ENCODE measurements at places on chromosomes 1 and 21.
A peak's percentile ranks its signal among the peaks of the same experiment; 100 is the strongest.

GRCh38 chr1:240217403-240217802, 125.7 kb downstream of the FMN2 start:
- no peak for DNase-seq

- no peak for DNase-seq
These were observed 55.3 kb upstream of the TTC34 start for GRCh38 chr1:2856676-2857375.

- no peak for DNase-seq
These were observed 543.0 kb upstream of the DAB1 start for GRCh38 chr1:57966751-57967406.

DNA sequence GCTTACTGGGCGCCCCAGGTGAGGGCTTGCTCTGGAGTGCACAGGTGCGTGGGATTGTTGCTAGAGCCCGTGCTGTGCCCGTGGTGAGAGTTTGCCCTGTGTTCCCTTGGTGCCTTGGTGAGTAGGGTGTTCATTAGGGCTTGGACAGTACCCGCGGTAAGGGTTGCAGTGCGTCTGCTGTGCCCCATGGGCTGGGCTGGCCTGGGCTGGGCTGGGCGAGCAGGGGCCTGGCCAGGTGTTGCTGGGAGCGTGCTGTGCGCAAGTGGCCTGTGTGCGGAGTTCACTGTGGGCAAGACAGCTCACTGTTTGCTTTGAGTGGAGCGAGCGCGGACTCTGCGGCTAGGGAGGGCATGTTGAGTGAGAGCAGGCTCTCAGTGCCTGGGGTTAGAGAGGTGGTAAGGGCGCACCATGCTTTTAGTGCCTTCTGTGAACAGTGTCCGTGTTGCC, 725 bp downstream of the CR1L start:
- DNase-seq, result no peak

GRCh38 chr1:9449110-9449627, 90.1 kb upstream of the SLC25A33 start:
- no peak for DNase-seq

GRCh38 chr21:41726970-41727783, 39.7 kb downstream of the RIPK4 start:
- DNase-seq, result no peak

GRCh38 chr1:33143176-33143575, 38.7 kb downstream of the TRIM62 start:
- DNase-seq, result no peak

GRCh38 chr1:94804442-94804837, 15.7 kb upstream of the SLC44A3 start:
- no peak for DNase-seq

DNA sequence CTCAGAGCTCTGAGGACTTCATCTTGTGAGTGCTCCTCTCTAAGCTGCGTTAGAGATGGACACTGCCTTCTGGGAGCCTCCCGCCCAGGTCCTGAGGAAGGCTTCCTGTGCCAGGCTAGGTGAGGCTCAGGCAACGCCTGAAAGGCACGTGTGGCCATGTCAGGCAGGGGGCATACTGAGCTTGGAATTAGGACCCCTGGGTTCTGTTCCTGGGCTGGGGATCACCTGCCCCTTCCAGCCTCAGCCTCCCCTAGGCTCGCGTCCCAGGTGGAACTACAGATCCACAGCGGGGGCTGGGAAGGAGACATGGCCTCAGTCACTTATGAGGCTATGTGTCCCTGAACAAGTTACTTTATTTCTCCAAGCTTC, 10.0 kb upstream of the ASCL5 start:
- no peak for DNase-seq

GRCh38 chr1:31476891-31477846, 64.2 kb downstream of the SERINC2 start:
- DNase-seq, result peak; percentile 65

DNA sequence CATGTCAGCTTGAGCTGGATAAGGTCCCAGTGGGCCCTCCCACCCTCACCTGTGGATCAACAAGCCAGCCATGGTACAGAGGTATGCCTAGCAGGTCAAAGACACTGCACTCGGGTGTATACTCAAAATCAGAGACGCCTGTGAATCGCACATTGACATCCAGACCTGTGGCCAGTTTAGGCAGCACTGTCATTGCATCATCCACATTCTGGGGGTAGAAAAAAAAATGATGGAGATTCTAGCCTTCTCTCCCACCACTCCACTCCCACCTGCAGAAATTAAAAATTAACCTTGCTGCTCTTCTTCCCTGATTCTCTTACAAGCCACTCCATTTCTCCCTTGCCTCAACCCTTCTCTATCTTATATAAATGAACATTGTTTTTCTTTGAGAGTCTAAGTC, 6.3 kb downstream of the MINDY1 start:
- DNase-seq, result no peak

DNA sequence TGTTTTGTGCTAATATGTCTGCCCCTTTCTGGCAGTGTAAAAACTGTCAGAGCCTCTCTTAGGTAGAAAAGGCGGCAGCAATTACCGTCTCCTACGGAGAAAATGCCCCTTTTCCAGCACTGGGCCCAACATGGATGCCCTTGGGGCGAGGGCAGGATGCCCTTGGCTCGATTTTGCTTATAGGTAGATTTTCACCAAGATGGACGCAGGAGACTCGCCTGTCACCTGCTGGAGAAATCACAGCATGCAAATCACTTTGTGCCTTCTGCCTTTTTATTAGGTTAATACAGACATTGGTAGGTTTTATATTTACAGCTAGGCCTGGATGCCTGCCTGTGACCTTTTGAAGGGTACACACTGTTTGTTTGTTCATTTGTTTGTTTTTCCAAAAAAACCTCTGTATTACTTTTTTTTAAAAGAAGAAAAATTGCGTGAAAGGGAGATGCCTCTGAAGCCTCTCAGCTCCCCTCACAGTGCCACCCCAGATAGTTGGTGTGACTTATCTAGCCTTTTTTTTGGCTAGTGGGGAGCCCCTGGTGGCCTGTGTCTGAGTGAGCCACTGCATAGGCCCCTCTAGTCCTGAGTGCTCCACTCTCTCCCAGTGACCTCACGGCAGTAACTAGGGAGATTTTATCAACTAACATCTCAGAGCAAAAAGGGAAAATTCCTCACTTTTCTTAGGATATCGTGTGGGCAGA, 2.5 kb downstream of the ATP1B1 start:
- DNase-seq, result peak; percentile 28

DNA sequence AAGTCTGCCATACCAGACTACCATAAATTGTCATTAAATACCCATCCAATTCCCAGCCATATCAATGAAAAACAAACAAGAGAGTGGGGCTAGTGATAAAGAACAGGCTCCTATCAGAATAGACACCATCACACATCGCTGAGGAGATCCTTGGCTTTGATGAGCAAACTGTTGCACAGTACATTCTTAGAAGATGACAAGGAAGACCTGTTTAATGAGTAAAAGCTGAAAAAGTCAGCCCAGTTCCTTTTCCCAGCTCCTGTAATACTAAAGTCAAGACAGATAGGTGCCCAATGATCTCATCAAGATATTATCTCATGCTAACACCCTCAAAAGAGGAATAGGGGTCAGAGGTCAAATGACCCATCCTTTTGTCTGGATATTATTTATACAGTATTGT, 164.5 kb upstream of the COA6 start:
- no peak for DNase-seq

GRCh38 chr1:110896090-110896489, 23.1 kb downstream of the CD53 start:
- no peak for DNase-seq

DNA sequence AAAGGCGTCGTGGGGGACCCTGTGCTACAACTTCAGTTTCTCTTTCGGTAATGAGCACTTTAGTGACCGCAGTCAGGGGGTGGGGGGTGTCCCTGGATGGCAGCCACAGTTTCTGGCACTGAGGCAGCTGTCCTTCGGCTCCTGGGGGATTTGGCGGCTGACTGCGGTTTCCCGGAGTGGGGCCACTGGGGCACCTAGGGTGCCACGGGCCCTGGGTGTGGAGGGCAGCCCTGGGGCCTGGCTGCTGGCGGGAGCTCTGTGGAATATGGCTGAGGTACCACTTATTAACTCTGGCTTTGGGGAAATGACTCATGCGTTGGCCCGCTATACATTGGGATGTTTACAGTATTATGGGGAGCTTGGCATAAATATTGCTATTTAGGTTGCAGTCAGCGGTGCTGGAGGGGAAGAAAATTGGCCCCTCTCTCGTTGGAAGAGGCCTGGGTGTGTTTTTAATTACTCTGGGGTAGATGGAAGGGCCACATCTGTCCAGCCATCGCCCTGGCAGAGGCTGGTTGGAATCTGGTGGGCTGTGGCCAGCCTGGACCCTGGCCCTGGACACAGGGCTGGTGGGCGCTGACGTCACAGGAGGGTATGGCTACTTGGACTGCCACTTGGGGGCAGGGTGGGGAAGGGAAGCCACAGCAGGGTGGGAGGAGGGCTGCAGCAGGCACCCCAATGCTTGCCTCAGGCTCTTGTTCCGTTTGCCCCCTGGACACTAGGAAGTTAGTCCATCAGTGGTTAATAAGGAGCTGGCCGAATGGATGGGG, 2.0 kb downstream of the EPHB2 start:
- no peak for DNase-seq

DNA sequence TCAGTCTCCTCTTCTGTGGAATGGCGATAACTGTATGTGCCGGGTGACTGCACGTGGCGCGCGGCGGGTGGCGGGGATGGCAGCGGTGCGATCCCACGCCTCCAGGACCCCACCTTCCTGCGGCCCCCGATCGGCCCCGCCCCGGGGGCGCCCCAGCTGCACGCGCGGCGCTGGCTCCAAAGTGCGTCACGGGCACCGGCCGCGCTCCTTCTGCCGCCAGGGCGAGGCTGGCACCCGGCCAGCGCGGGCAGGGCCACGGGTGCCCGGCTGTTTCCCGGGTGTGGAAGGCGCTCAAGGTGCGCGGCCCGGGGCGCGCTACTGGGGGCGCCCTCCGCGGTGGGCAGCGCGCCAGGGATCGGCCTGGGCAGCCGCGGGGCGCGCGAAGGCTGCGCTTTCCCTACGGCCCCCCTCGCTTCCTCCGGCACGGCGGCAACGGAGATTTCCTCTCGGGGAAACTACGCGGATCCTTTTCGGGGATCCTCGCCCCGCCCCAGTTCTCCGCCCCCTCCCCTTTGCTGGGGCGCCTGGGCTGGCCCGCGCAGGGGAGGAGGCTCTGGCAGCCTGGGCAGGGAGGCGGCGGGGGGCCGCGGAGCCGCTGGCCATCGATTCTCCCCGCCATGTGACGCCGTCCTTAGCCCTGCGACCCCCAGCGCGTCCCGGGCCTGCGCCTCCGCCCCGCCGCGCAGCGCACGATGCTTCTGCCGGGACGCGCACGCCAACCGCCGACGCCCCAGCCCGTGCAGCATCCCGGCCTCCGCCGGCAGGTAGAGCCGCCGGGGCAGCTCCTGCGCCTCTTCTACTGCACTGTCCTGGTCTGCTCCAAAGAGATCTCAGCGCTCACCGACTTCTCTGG, at the start of gene EVA1C:
Gene EVA1C, plus strand, starts transcription at position 545 of the 853 bp plus-strand sequence. Its CDS starts 148 bp downstream, at position 693.
- peak; percentile 57 for DNase-seq

- DNase-seq, result peak; percentile 16
These were observed 35.7 kb upstream of the GPR88 start for GRCh38 chr1:100502052-100502792.

- no peak for DNase-seq
These were observed 10.7 kb downstream of the IVL start for GRCh38 chr1:152919071-152919470.

DNA sequence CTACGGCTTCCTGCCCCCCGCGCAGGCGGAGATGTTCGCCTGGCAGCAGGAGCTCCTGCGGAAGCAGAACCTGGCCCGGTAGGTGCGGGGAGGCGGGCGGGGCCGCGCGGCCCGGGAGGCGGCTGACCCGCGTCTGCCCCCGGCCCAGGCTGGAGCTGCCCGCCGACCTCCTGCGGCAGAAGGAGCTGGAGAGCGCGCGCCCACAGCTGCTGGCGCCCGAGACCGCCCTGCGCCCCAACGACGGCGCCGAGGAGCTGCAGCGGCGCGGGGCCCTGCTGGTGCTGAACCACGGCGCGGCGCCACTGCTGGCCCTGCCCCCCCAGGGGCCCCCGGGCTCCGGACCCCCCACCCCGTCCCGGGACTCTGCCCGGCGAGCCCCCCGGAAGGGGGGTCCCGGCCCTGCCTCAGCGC, 16.6 kb downstream of the NOC2L start:
- no peak for DNase-seq

DNA sequence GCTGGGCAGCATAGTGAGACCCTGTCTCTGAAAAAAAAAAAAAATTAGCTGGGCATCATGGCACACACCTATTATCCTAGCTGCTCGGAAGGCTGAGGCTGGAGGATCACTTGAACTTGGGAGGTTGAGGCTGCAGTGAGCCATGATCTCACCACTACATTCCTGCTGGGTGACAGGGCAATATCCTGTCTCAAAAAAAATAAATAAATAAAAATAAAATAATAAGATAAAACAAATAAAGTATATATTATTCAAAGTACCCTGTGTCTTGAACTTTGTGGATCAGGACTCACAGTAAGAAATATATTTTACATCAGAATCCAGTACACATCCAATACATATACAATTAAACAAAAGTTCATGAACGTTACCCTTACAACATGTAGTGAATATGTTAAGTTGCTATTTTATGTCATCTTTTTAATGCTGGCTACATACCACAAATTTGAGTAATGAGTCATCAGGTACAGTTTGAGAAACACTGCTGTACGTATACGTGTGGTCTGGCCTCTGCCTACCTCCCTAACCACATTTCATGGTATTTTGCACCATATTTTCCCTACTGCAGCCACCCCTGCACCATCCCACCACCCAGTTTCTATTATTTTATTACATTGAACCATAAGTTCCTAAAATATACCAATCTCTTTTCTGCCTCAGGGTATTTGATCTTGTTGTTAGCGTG, 4.4 kb downstream of the NME7 start:
- no peak for DNase-seq

- DNase-seq, result no peak
These were observed 32.3 kb downstream of the HHAT start for GRCh38 chr1:210360852-210361477.

- DNase-seq, result no peak
These were observed 76.1 kb upstream of the KIAA0040 start for GRCh38 chr1:175268720-175269119.

GRCh38 chr1:31762323-31762722, 1.8 kb downstream of the ADGRB2 start:
- DNase-seq, result no peak

DNA sequence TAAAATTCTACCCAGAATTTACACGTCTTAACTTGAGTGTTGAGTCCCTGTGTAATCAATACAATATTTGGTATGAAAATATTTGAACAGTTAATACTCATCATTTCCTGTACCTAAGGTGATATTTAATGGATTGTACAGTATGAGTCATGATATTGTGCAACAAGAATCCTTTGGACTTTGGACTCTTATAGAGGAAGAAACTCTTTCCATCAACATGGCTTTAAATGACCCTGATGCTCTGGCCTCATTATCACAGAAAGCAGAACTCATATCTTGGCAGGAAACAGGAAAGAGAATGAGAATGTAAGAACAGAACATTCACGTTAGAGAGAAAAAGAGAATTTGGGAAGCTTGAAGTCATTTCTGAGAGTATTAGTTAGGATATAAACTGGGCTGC, 168.8 kb upstream of the B3GALT2 start:
- DNase-seq, result no peak

- no peak for DNase-seq
These were observed 63.2 kb downstream of the SSBP3 start for GRCh38 chr1:54342742-54343687.

- no peak for DNase-seq
These were observed 36.5 kb downstream of the NCF2 start for GRCh38 chr1:183553764-183554163.

GRCh38 chr1:91736146-91736714, 149.7 kb downstream of the TGFBR3 start:
- no peak for DNase-seq

Data from NCI-H774 (cell line).